ENCODE measurements at places on chromosomes 12 and 14. TPM values are rescaled to one million over a fixed set of nuclear protein-coding genes. Genes with fewer than 3 reads are reported as not detected.

DNA sequence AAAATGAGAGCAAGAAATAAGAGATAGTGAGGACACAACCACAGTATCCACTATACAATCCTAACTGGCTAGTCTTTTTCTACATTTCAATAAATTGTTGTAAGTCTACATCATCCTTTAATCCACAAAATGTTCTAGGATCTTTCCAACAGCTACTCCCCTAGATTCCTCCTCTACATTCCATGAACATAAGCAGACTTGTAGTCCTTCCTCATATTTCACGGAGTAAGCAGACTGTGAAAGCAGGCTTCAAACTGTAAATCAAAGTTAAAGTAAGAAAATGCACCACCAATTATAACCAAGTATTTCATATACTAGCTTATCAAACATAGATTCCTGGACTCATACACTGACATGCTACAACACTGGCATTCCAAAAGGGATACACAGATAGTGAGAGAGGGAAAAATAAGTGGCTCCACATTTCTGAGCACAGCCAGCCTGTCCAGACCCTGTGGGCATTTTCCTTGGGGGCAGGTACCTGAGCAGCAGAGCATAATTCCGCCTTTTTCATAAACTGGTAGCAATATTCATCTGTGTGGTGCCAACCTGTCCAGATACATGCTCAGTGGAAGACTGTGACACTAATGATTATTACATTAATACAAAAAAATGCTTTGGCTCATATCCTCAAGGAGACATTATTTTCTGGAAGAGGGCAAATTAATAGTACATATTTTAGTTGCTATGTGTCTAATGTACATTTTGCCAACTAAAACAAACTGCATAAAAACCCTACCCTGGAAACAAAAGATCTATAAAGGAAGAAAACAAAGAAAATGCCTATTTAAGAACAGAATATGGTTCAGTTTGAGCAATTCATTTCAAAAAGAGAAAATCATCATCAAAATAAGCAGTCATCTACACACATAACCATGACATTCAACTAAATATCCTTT is 113.3 kb upstream of the FSCB start:
- no peak for DNase-seq

DNA sequence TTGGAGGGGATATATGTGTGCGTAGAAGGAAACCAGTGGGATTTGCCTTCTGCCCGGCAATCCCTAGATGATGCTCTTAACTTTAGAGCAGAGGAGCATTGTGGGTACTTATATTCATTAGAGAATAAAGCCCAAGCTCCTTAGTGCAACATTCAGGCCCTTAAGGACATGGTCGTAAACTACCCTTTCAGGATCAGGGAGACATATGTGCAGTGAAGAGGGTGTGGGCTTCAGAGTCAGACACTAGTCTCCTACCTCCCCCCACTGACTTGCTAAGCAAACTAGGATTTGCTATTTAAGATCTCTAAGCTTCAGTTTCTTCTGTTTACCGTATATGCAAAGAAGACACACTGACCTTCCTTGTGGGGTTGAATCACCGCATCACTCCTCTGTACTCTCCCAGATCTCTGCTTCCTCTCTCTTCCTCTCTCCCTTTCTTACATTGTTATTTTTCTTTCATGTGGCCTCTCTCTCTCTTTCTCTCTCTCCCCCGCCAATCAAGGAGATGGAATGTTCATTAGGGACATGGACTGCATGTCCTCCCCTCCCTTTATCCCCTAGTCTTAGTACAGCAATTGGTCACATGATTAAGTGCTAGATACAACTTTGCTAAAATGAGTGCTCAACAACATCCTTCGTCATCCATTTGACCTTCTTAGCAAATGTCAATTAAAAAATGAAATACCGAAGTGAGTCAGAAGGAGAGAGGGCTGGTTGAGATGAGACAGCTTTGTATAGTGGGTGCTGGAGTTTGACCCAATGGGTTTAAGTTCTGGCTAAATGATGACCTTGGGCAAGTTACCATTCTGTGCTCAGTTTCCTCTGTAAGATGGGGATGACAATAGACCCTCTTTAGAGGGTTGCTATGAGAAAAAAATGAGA is 91.7 kb downstream of the TMX1 start:
- DNase-seq, result no peak

- no peak for DNase-seq
Observed at GRCh38 chr12:63845726-63846125, 1.2 kb downstream of the SRGAP1 start.

- peak; percentile 57 for DNase-seq
Observed at GRCh38 chr12:53174881-53175491, 5.5 kb upstream of the ZNF740 start.

- no peak for DNase-seq
Observed at GRCh38 chr12:123494124-123494851, 36.3 kb downstream of the SNRNP35 start.

The INSM2 gene
- not detected for total RNA-seq

The PZP gene
- total RNA-seq, result 0.61 TPM

The FOXA1 gene
- not detected for total RNA-seq

DNA sequence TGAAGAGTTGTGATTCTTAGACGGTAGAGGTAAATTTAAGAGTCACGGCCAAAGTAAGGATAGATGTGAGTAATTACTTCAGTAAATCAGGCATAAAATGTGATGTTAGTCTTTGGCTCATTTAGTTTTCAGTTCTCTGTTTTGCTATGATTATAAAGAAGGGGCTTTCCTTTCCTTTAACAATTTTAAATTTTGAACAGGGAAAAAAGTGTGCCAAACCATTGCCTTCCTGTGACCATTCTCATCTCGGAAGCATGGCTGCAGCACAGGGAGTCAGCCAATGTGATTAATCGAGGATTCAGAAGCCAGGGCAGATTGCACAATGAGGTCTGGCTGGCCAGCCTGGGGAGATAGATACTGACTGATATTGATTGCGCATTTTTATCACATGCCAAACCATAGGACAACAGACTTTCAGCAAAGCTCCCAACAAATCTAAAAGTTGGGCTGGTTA is 480.2 kb upstream of the PRICKLE1 start:
- DNase-seq, result no peak

- no peak for DNase-seq
Observed at GRCh38 chr14:57530571-57530970, 36.9 kb upstream of the CCDC198 start.

The ANKRD33 gene
- total RNA-seq, result not detected

GRCh38 chr14:96390965-96391292 is 999 bp upstream of the AK7 start:
- DNase-seq, result no peak

DNA sequence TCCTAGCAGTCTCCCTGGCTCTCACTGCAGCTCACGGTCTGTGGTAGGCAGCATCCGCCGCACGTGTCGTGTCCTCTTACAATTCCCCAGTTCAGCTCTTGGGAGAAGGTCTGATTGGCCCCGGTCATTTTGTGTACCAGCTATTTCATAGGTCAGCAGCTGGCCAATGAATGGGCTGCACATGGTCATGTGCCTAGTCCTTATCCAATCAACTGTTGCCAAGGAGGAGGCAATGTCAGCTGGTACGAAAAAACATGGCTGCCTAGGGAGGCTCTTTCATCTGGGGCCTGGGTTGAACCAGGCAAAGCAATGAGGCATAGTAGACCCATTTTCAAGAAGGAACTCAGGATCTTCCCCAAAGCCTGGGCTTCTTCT is 46.1 kb downstream of the RNFT2 start:
- DNase-seq, result no peak

The KRT73 gene
- total RNA-seq, result not detected

DNA sequence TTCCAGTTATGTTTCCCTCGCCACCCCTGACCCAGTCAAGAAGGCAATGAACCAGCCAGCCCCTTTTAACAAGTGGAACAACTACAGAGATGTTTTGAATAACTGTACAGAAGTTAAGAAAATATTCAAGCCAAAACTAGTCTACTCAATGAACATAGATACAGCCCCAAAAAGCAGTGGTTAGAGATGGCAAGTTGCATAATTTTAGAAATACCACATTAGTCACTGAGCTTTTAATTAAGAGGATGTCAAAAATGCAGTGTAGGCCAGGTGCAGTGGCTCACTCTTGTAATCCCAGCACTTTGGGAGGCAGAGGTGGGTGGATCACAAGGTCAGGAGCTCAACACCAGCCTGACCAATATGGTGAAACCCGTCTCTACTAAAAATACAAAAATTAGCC is 27.2 kb downstream of the PROX2 start:
- DNase-seq, result no peak

DNA sequence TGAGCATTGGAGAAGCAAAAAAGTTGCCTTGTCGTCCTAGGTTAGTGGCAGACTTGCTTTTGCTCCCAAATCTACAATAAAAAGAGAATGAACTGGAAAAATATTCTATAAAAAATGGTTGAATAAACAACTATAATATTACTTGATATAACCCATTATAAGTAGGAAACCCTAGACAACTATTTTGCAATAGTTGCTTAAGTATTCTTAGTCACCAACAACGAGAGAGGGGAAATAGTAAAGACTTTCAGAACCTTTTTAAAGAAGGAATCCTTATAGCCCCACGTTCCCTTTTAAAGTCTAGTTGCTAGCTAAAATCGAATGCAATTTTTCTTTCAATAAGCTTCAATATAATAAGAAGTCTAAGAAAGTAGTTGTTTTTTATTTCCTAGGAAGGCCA is 17.5 kb downstream of the AQP6 start:
- no peak for DNase-seq

The RNASE11 gene
- total RNA-seq, result not detected

The TCL1A gene
- total RNA-seq, result not detected

- DNase-seq, result no peak
Observed at GRCh38 chr12:72072592-72073212, 134.1 kb downstream of the TPH2 start.

- DNase-seq, result no peak
Observed at GRCh38 chr12:85448548-85449139, 168.6 kb downstream of the ALX1 start.

DNA sequence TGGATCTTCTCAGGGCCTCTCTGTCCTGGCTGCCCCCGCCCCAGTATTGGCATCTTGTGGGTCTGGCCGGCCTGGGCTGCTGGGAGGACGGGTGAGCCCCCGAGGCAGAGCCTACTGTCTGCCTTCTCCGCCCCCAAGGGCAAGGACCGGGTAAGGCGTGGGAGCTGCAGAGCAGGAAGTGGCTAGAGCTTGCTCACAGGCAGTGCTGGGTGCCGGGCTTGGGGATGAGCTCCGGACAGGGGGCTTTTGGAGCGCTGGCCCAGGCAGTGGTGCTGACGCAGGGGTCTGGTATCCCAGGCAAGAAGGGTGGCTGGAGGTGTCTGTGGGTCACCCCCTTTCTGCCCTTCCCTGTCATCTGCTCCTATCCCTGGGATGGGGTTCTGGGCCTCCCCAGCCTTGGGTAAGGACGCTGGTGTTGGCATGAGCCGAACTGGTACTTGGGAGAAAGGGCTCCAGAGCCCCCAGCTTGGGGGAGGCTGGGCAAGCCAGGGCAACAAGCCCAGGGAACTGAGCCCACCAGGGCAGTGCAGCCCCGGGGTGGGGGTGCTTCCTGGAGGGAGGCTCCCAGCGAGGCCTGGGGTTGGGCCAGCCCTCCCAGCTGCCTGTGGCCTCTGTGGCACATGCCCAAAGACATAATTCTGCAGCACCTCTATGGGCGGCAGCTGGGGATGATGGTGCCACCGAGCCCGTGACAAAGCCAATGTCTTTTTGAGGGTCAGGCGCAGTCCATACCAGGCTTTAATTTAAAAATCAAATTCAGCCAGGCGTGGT is 126.3 kb downstream of the KIF26A start:
- DNase-seq, result peak; percentile 71

DNA sequence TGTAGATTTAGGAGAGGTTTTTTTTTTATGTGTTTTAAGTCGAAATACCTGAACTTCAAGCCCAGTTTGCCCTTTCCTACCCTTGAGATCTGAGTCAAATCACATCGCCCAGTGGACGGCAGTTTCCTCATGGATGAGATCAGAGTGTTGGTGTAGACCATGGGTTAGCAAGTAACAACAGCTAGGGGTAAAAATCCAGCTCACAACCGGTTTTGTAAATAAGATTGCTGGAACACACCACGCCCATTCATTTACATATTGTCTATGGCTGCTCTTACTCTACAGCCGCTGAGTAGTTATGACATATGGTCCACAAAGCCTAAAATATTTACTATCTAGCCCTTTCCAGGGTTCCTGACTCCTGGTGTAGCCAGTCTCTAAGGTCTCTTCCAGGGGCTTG is 158.5 kb upstream of the PLEKHG7 start:
- DNase-seq, result no peak

The DLK1 gene
- total RNA-seq, result not detected

The C12orf50 gene
- 0.13 TPM for total RNA-seq

DNA sequence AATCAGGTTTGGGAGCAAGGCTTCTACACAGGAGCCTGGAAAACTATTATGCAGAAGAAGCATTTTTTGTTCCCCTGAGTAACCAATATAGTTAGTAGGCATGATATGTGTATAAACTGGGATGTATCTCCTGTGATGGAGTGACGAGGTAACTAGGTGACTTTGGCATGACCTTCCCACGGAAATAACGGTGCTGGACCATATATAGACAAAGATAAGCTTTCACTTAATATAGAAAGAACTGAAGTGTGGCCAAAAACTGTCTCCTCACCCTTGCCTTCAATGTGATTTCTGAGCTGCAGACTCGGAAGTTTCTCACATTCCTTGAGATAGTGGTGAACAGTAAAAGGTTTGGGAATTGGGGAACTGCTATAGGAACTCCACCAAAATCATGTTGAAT is 185.3 kb downstream of the CACNA1C start:
- DNase-seq, result no peak

GRCh38 chr14:34433957-34434356 is 28.1 kb downstream of the SPTSSA start:
- no peak for DNase-seq

GRCh38 chr12:45234139-45234865 is 18.4 kb downstream of the ANO6 start:
- DNase-seq, result no peak

The ANO2 gene
- 34.6 TPM for total RNA-seq

The KRT80 gene
- not detected for total RNA-seq

Data from mesenteric fat pad (tissue), 1 donor.